ENCODE measurements at places on chromosomes 2 and 18.

DNA sequence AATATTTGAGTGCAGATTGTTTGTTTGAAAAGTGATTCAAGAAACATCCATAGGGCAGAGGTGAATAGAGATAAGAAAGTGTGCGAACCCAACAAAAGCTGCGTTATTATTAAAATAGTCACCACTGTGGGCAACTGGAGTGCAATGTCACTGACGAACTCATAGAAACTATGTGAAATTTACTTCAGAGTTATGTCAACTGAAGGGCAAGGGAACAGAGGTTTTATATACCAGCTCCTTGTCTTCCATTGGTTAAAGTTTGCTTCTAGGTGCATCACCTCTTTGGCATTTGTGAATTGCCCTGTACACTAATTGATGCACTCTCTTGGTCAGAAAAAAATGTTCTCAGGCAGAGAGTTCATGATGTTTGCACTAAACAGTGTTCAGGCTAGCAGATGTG lies 110.5 kb upstream of the NYAP2 start:
- DNase-seq = no peak

DNA sequence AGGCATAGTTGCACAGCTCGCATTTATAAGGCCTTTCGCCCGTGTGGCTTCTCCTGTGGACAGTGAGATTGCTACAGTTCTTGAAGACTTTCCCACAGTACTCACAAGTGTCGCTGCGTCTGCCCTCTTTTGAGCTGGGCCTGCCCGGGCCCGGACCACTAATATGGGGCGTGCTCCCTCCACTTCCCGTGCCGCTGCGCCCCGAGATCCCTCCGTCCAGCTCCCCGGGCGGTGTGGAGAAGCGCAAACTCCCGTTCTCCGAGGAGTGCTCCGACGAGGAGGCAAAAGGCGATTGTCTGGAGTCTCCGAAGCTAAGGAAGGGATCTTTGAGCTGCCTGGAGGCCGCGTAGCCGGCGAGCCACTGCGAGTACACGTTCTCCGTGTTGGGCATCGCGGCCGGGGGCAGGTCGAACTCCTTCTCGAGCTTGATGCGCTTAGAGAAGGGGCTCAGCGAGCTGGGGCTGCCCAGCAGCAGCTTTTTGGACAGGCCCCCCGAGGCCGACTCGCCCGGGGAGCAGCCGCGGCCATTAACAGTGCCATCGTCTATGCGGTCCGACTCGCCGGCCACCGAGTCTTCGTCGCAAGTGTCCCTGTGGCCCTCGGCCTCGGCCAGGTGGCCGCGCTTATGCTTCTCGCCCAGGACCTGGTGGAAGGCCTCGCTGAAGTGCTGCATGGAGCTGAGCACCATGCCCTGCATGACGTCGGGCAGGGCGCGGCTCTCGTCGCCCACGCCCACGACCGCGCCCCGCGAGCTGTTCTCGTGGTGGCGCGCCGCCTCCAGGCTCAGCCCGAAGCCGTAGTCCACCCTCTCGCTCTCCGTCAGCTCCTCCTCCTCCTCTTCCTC lies 92.7 kb downstream of the BCL11A start:
- DNase-seq = no peak

DNA sequence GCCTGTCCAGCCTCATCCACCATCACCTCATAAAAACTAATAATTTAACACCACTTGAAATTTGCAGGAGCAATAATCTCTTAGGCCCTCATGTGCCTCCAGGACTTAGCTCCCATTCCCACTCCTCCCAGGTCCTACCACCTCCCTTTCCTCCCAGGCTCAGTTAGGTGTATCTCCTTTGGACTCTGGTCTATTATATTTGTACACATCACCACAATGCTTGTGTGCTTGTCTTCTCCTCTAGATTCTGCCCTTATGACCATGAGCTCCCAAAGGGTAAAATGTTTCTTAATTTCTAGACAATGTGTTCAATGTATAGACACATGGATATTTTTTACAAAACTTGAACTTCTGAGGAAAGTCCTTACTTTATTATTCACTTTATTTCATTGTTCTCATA lies 182.0 kb upstream of the ZC3H15 start:
- DNase-seq = no peak

GRCh38 chr18:13534631-13535030 lies 191.7 kb downstream of the FAM210A start:
- no peak for DNase-seq

GRCh38 chr18:43870626-43871025 lies 593.3 kb upstream of the SYT4 start:
- DNase-seq = no peak

DNA sequence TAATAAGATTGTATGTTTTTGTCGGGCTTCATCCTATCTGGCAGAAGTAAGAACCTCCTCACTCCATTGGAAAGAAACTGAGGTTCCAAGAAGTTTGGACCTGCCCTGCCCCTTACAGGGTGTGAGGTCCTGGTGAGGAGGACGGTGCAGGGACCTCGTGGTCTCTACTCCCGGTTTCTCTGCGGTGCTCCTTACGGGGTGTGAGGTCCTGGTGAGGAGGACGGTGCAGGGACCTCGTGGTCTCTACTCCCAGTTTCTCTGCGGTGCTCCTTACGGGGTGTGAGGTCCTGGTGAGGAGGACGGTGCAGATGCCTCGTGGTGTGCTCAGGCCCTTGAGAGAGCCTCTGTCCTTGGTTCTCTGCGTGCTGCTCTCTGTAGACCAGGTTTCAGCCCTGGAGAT lies 5.2 kb downstream of the CTDP1 start:
- no peak for DNase-seq

GRCh38 chr2:9740382-9741073 lies 102.7 kb upstream of the TAF1B start:
- DNase-seq = no peak

- no peak for DNase-seq
Measured at GRCh38 chr2:69836316-69836715, 6.9 kb downstream of the GMCL1 start.

DNA sequence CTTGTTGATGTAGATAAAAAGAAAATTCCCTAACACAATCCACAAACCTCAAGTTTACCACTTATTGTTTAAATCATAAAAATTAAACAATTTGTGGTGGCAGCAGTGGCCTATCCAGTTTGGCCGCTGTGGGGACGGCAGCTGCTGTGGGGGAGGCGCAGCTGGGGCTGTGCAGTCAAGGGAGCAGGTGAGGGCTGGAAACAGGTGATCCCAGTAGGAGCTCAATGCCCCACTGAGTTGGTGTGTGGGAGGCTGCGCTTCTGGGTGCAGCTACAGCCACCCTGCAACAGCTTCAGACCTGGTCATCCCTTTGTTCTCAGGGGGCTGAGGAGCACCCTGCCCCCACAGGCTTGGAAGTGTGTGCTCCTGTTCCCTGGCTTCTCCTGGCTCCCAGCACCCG lies 266.0 kb upstream of the FSIP2 start:
- no peak for DNase-seq

DNA sequence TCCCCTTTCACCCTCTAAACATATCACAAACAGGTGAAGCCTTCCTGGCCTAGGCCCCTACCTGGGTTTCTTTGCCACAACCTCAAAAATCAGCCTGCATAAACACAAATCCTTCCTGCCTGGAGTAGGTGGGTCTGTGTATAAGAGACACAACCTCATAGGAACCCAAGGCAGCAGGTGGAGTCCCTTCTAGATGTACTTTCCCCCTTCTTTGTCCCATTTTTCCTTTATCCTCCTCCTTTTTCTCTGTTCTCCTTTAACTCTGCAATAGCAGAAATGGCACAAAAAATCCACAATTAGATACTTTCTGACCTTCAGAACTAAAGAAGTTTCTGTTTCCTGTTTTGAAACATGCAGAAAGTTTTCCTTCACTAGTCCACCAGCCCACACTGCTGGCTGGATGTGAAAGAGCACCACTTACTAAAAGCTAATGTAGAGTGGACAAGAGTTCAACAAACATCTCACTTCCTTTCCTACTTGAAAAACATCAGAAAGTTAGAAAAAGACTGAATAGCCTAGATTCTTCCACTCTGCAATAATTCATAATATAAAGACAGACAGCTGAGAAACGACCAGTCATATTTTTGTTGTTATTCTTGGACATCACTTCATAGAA lies 11.2 kb downstream of the SLC40A1 start:
- DNase-seq = no peak

GRCh38 chr18:8041526-8042111 lies 474.5 kb downstream of the PTPRM start:
- no peak for DNase-seq

- no peak for DNase-seq
Measured at GRCh38 chr2:207394203-207394781, 135.5 kb upstream of the CREB1 start.

- DNase-seq = no peak
Measured at GRCh38 chr2:205409411-205409810, 272.9 kb upstream of the NRP2 start.

- DNase-seq = no peak
Measured at GRCh38 chr2:228180181-228181097, 1.0 kb downstream of the SPHKAP start.

- no peak for DNase-seq
Measured at GRCh38 chr2:136219963-136220362, 102.0 kb upstream of the CXCR4 start.

- DNase-seq = no peak
Measured at GRCh38 chr18:45666006-45666405, 50.7 kb downstream of the SLC14A2 start.

- DNase-seq = no peak
Measured at GRCh38 chr18:58168221-58168620, 124.2 kb downstream of the NEDD4L start.

DNA sequence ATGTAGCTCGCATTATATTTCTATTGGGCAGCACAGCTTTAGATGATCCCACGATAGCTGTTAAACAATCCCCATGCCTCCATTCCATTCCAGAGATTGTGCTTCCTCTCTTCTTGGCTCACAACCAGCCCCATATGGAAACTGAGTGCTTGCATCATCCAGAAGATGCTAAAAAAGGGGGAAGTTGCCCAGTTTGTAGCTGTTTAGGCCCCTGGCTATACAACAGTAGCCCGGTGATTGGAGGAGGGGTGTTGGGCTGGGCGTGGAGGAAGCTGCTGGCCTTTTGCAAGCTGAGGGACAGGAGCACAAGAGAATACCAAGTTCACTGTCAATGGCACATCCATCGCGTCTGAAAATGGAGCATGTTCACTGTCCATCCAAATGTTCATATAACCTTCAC lies 360.2 kb downstream of the ALK start:
- no peak for DNase-seq

DNA sequence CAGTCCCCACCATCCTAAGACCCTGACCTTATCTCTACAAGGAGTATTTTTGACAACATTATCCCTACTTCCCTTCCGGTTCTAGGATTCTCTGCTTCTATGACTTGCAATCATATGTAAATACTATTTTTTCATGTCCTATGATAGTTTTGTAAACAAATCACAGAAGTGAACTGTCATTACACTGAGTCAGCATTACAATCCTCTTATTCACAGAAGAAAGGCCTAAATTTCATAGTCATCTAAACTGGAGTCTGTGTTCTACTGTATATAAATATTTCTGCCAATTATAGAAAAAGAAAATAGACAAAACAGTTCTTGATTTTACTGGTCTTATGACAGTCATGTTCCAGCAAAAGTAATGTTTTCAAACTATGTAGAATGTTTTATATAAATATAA lies 265.1 kb downstream of the NCKAP5 start:
- DNase-seq = no peak

DNA sequence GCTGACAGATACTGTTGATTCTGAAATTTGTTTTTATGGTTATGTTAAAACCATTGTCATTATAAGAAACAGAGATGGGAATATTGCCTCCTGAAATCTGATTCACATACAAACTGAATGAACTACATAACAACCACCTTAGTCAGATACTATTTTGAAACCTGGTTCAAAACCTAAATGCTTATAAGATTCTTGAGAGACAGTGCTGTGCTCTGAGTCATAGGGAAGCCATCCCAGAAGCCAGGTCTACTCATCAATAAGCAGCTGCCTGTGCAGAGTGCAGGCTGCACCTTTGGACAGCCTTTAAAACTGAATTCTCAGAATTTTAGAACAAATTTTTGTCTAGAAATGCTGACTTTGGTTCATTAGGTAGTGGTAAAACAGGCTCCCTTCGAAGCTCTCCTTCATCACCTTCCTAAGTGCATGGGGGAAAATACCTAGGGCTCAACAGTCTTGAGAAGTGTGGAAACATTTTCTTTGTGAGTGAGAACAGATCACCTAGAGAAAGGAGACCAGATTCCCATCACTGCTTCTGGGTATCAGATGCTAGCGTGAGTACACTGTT lies at the start of gene SERPINB7:
Gene SERPINB7, plus strand, starts transcription at position 253 of the 565 bp plus-strand sequence. CDS start 6,955 bp downstream, outside the sequence.
- no peak for DNase-seq

DNA sequence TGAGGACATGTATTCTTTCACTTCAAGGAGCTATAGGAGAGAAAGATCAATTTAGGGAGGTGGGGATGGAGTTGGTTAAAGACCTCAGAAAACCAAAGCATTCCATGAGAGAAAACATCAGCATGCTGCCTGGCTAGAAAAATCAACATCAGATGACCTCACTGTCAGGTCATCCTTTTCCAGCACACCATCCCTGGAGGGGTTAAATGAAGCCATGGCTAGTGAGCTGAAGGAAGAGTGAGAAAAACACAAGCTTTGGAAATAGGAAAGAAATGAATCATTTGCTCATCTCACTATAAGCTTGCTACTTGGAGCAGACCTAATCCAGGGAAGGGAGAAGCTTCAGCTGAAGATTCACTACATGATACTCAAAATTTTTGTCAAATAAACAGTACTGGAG lies 109.5 kb upstream of the ITGB6 start:
- no peak for DNase-seq

GRCh38 chr2:192398236-192398635 lies 203.5 kb upstream of the TMEFF2 start:
- no peak for DNase-seq

GRCh38 chr2:60354713-60355112 lies 198.7 kb downstream of the BCL11A start:
- no peak for DNase-seq

- DNase-seq = no peak
Measured at GRCh38 chr2:21676676-21677075, 552.9 kb downstream of the TDRD15 start.

DNA sequence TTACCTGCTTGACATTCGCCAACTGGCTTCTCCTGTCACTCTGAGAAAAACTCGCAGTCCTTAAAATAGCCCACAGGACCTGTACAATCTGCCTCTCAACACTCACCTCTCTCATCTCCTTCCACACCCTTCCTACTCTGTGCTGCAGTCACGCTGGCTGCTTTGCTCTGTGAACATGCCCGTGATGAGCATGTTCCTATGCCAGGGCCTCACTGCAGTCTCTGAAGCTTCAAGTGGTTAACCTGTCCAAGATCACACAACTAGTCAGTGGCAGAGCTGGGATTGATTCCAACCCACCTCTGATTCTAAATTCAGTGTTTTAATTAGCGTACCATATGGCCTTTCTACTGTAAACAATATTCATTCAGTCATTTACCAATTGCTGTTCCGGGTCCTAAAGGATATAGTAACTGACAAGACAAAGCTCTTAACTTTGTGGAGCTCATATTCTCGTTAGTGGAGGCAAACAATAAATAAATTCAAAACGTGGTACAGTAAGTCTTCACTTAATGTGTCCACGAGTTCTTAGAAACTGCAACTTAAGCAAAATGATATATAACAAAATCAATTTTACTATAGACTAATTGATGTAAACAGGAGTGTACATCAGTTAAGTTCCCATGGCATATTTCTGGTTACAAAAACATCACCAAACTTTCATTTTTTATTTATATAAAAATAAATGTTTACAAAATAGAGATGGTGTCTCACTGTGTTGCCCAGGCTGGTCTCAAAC lies 38.9 kb upstream of the FBXO11 start:
- DNase-seq = no peak
